ENCODE measurements at places on chromosomes 11 and 22.

- no peak for DNase-seq
These were observed 35.1 kb downstream of the MPPED1 start for GRCh38 chr22:43446916-43447315.

DNA sequence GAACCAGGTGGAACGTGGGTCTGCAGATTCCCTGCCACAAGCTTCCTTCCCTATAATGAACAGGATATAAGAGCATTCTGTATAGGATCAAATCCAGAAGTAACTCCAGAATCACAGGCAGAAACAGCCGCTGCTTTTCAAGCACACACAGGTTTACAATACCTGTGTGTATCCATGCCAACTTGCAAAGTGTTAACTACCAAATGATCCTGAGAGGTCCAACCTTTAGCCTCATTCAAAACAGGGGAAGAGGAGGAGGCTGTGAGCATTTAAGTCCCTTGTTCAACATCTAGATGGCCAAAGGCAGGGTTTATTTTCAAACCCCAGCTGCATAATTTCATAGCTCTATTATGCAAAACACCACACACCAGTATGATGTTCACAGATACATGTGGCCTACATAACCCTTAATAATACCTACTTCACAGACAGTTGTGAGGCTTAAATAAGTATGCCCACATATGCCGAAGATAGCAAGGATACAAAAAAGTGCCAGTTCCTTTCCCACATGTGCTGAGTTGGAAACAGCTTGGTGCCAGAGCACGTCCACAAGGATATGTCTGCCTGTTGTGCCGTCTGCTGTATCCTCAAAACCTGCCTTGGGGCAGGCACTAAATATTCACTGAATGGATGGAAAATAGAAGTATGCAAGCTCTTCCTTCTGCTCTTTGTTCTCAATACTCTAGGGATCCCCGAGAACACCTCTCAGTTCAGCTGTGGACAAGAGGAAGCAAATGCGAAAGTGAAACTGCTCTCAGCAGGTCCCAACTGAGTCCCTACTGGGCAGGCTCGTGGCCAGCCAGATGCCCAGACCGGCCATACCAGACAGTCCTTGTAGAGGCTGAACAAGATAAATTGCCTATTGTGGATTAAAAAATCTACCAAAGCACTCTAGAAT is 66.8 kb downstream of the LARGE1 start:
- peak; percentile 16 for DNase-seq

- no peak for DNase-seq
These were observed 40.6 kb downstream of the SCUBE1 start for GRCh38 chr22:43302531-43303041.

- peak; percentile 45 for DNase-seq
These were observed 11.5 kb downstream of the CSNK1E start for GRCh38 chr22:38305471-38306448.

DNA sequence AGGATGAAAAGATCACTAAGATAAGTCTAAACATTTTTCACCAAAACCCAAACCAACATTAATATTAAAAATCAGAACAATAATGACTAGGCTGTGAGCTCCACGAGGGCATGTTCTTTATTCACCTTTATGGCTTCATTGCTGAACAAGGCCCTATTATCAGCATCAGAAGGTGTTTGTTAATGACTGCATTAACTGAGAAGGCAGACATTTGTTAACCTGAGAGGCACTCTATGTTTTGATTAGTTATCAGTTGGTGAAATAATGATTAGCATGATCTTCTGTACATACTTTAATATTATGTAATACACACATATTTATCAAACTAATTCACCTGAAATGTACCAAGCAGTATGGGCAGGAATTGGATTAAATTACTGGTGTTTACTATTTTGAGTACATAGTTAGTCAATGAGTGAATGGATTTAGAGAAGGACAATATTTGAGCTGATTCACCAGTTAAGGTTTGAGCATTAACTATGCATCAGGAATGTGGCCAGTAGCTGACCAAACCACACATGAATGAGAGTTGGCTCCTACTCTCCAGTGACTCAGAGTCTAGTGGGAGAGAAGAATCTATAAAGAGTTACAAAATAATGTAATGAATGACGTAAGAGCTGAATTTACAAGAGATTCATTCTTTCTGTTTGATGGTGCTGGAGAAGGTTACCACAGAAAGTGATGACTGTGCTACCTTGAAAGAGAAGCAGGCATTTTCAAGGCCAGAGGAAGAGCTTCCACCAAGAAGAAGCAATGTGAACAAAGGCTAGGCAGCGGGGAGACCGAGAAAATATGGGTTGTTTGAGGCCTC is 6.7 kb downstream of the IL18 start:
- no peak for DNase-seq

DNA sequence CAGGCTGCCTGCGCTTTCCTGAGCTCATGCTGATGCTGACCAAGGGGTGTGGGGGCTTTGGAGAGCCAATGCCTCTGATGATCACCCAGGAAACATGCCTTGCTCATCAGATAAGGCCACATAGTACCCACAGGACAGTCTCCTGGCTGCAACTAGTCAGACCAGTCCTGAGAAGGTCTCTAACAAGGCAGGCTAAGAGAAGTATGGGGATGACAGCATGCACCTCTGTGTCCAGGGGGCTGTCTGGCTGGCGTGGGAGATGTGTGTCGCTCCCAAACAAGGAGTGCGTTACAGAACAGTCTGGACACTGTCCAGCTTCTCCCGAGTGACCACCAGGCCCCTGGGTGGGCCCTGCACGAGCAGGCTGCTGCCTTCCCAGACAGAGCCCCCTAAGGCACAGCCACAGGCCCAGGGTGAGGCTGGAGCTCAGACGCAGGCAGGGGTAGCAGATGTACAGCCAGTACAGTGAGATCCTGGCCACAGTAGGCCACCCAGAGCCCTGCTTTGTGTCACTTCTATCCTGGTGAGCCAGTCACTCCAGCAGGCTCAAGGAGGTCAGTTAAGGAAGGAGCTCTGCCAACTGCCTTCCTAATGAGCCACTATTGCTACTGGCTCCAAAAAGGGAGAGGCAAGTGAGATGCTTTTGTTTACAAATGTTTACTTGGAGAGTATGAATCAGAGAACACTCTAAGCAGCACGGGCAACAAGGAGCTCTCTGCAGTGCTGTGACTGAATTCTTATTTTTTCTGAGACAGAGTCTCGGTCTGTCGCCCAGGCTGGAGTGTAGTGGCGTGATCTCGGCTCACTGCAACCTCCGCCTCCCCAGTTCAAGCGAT is 66.0 kb upstream of the CLTCL1 start:
- DNase-seq, result no peak
